Activated CD8-positive, alpha-beta memory T cell treated with anti-CD3 and anti-CD28 coated beads, Interleukin-2, amount 10 ng/mL, durations not matched to agents 7 days and 5 days (primary cell): ENCODE measurements at places on chromosomes 7 and 10. TPM values are rescaled to one million over a fixed set of nuclear protein-coding genes. Genes with fewer than 3 reads are reported as not detected.

Gene OPN1SW
- not detected for total RNA-seq

Gene SLC18A3
- not detected for total RNA-seq

Gene SFXN4
- 29.9 TPM for total RNA-seq

Gene CCL24
- total RNA-seq, result not detected

Gene STAM
- total RNA-seq, result 47.2 TPM

Gene WEE2
- total RNA-seq, result not detected

DNA sequence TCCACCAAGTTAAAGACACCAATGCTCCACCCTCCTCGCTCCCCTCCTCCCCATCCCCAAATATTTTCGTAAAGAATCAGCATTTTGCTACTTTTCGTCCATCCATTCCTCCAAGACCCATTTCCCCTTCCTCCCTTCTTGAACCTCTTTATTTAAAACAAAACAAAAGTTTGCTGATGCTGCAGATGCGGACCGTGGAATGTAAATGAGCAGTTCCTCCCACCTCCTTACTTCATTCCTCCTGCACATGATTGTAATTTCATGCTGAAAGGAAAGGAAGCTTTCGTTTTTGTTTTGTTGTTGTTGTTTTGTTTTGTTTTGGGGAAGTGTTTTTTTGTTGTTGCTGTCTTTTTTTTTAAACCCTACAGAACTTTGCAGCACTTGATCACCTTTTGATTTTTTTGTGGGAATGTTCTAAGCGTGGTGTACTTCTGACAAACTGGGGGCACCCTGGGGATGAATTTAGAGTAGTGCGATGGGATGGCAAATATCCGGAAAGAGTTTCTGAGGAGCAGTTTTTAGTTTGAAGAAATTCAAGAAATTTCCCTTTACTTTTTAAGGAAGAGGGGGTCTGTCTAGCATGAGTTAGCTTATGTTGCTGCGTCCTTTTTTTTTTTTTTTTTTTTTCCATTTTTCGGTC lies 177.3 kb downstream of the TCF7L2 start:
- DNase-seq, result no peak
- H3K27me3 ChIP-seq, result peaks cover 68% of the 10 kb centered on the region
- H3K4me3 ChIP-seq, result no peak overlapping the region
- no peak overlapping the region for H3K27ac ChIP-seq
- H3K36me3 ChIP-seq, result no peaks in the 10 kb centered on the region

- no peaks in the 10 kb centered on the region for H3K27me3 ChIP-seq
- H3K36me3 ChIP-seq, result no peaks in the 10 kb centered on the region
- DNase-seq, result peak; percentile 64
- no peak overlapping the region for H3K4me3 ChIP-seq
- no peaks in the 10 kb centered on the region for H3K4me1 ChIP-seq
These were observed 158.2 kb downstream of the ARHGAP12 start for GRCh38 chr10:31770307-31770902.

- DNase-seq, result no peak
- H3K27ac ChIP-seq, result no peak overlapping the region
- peaks cover 5% of the 10 kb centered on the region for H3K4me1 ChIP-seq
- H3K27me3 ChIP-seq, result peaks cover 36% of the 10 kb centered on the region
- H3K36me3 ChIP-seq, result no peaks in the 10 kb centered on the region
These were observed 30.6 kb downstream of the PALD1 start for GRCh38 chr10:70508912-70509756.

- H3K36me3 ChIP-seq, result peaks cover 2% of the 10 kb centered on the region
- H3K27me3 ChIP-seq, result no peaks in the 10 kb centered on the region
- H3K4me1 ChIP-seq, result no peaks in the 10 kb centered on the region
- no peak overlapping the region for H3K4me3 ChIP-seq
- DNase-seq, result no peak
- no peak overlapping the region for H3K27ac ChIP-seq
These were observed 252.7 kb upstream of the SHH start for GRCh38 chr7:156064971-156065386.

DNA sequence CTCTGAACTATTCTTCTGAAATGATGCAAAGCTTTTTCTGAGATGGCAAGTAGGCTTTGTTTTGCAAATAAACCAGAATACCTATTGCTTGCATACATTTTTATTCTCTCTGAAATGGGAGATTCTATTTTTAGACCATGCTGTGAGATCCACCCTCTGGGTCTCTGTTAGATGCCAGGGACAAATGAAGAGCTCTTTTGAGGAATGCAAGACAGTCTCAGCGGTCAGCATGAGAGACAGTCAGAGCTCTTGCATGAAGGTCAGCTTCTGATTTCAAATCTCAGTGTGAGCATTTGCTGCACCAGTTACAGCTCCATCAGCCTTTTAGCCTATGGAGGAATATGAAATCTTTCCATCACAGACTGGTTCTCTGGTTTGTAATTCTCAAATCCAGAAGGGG lies 429.9 kb upstream of the KLF6 start:
- H3K27ac ChIP-seq, result no peak overlapping the region
- DNase-seq, result no peak
- H3K4me3 ChIP-seq, result no peak overlapping the region
